ENCODE measurements at places on chromosomes 1 and 21. TPM values are rescaled to one million over a fixed set of nuclear protein-coding genes. Genes with fewer than 3 reads are reported as not detected.

- H3K27me3 ChIP-seq, result no peaks in the 10 kb centered on the region
- peak; percentile 94 for DNase-seq
- H3K4me1 ChIP-seq, result peaks cover 35% of the 10 kb centered on the region
Observed at GRCh38 chr1:205591522-205592351, 40.1 kb downstream of the ELK4 start.

- no peak overlapping the region for H3K27ac ChIP-seq
- DNase-seq, result no peak
- H3K27me3 ChIP-seq, result no peaks in the 10 kb centered on the region
- no peak overlapping the region for H3K4me3 ChIP-seq
Observed at GRCh38 chr1:96104906-96105305, 616.7 kb upstream of the PTBP2 start.

DNA sequence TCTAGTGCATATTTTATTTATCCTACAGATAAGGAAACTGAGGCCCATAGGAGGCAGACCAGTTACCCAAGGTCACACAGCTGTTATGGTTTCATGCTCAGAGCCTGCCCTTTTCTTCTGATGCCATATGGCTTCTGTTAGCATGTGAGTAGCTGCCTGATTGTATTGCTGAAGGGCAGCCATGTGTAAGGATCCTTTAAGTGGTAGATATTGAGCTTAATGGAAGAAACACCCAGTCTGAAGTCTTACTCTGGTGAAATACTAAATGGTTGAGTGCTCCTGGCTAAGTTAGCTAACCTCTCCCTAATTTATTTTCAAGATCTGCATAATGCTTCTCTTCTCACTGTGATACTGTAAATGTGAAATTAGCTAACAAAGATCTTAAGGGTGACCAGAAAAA, 30.9 kb downstream of the ADAMTS5 start:
- no peaks in the 10 kb centered on the region for H3K4me1 ChIP-seq
- H3K4me3 ChIP-seq, result no peak overlapping the region
- no peak for DNase-seq
- H3K27me3 ChIP-seq, result no peaks in the 10 kb centered on the region
- no peaks in the 10 kb centered on the region for H3K36me3 ChIP-seq
- no peak overlapping the region for H3K27ac ChIP-seq

- H3K36me3 ChIP-seq, result no peaks in the 10 kb centered on the region
- DNase-seq, result no peak
- H3K27ac ChIP-seq, result no peak overlapping the region
- H3K4me3 ChIP-seq, result no peak overlapping the region
Observed at GRCh38 chr21:41091616-41092015, 76.3 kb upstream of the BACE2 start.

DNA sequence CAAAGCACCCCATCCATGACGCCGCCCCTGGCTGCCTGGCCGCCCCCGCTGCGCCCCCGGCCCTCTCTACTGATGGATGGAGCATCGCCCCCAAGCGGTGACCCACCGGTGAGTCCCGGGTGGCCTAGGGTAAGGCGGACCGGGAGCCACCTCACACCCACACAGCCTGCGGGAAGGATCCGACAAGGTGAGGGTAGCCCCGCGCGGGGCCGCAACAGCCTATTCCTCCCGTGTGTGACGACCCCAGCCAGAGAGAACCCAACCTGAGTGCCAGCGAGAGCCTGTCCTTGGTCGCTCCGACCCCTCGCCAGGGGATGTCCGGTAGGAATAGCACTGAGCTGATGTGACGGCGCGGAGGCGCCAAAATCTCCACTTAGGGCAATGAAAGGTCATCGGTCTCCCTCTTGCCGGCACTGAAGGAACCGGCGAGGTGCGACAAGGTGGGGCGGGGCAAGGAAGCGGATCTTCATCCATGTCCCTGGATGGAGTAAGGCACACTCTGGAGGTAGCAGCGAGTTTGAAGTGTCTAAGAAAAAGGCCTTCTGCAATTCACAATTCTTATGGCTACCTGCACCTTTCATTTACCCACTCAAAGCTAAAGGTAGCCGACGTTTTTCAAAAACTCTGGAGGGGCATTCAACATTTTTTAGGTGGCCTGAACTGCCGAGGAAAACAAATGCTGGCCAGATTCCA, 19.7 kb upstream of the CHIA start:
- peaks cover 28% of the 10 kb centered on the region for H3K4me1 ChIP-seq
- DNase-seq, result peak; percentile 20
- H3K4me3 ChIP-seq, result peak overlapping the region; percentile 46
- peaks cover 29% of the 10 kb centered on the region for H3K27me3 ChIP-seq
- H3K36me3 ChIP-seq, result peaks cover 1% of the 10 kb centered on the region

DNA sequence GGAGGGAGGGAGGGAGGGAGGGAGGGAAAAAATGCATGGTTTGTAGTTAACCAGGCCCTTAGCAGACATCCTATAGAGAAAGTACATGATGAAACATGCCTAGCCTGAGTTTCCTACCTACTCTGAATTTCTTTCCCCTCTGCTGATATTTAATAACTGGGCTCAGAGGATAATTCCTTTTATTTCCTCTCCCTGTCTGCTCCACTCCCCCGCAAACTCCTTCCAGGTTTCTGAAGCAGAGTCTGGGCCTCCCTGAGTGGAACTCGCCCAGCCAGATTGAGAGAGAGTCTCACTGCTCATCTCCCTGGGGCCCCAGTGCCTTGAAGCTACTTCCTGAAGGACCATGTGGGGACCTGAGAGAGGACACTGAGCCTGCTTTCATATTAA, 111.9 kb upstream of the SLC44A3 start:
- no peaks in the 10 kb centered on the region for H3K36me3 ChIP-seq
- DNase-seq, result no peak
- H3K27ac ChIP-seq, result no peak overlapping the region
- no peak overlapping the region for H3K4me3 ChIP-seq

DNA sequence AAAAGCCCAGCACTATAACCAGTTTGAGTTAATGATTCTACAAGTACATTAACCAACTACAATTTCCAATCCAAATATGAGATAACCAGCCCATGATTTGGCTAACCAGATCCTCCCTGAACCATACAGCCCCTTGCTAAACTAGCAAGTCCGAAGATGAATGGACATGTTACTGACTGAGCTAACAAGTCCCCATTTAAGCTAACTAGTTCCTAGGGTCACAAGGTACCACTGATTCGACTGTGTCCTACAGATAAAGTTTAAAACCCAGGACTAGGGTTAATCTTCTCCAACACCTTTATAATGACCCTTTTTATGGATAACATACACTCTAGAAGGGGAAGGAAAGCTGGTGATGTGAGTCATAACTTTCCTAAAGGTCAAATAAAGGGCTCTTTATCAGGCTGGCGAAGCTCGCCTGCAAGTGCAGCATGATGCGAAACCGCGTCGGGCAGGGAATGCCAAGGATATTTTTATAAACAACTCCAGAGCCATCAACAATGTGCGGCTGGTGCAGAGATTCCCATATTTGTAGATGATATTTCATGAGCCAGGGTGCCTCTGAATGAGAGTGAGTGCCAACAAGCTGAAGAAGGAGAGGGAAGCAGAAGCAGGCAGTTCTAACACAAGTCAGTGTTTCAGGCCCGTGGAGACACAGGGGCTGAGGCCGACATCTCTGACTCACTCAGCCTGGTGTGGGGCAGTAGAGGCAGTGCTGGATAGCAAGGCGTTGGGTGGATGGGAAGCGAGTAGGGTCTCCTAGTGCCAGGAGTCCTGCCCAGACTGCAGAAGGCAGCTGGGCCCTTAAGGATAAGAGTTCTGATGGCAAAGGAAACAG, 75.6 kb upstream of the ROR1 start:
- H3K4me1 ChIP-seq, result no peaks in the 10 kb centered on the region
- no peaks in the 10 kb centered on the region for H3K36me3 ChIP-seq
- no peak overlapping the region for H3K27ac ChIP-seq
- no peak for DNase-seq
- H3K4me3 ChIP-seq, result no peak overlapping the region

DNA sequence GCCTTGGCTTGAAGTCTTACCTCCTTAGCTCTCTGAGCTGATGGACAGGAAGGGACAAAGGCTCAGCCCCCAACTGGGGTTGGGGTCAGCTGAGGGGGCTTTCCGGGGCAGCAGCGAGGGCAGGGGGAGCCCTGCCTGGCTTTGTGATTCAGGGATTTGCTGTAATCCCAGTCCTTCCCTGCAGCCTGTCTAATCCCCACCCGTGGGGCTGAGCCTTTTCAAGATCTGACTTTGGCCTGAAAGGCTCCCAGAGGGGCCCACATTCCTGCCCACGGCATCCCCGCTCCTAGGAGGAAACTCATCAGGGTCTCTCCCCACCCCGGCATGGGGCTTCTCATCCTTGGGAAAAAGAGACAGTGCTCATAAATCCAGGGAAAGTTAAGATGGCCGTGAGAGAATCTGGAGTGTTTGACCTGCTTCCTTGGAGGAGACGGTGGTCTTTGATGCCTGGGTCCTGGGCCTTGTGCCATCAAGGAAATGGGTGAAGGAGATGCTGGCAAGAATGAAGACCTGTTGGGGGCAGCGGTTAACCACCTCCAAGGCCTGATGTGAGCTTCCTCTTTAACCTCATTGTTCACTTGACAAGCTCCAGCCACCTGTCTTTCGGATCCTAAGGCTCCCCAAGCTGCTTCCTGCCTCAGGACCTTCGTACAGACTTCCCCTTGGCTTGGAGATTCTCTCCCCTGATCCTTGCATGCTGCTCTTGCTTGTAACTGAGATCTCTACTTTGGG, 83.1 kb upstream of the WNT4 start:
- H3K27ac ChIP-seq, result no peak overlapping the region
- DNase-seq, result no peak
- peaks cover 2% of the 10 kb centered on the region for H3K27me3 ChIP-seq
- no peaks in the 10 kb centered on the region for H3K4me1 ChIP-seq
- H3K36me3 ChIP-seq, result no peaks in the 10 kb centered on the region

GRCh38 chr1:61247051-61247825, 164.9 kb downstream of the NFIA start:
- no peaks in the 10 kb centered on the region for H3K4me1 ChIP-seq
- no peaks in the 10 kb centered on the region for H3K36me3 ChIP-seq
- no peak overlapping the region for H3K27ac ChIP-seq
- DNase-seq, result no peak
- no peak overlapping the region for H3K4me3 ChIP-seq
- H3K27me3 ChIP-seq, result peaks cover under 1% of the 10 kb centered on the region

DNA sequence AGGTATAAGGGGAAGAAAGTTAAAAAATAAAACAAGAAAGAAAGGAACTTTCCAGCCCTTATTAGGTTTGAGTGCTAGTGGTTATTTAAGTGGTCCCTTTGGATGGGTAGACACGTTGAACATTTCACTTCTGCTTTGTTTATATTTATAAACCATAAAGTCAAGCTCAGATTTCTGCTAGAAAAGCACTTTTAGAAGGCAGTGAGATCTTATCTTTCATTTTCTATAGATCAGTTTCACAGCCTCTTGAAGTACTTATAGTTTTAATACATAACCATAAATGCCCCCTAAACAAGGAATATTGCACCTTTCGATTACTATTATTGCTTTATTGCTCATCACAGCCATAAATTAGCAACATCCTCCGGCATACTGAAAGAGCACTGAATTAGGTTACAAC, 446.8 kb upstream of the PLXNA2 start:
- no peaks in the 10 kb centered on the region for H3K4me1 ChIP-seq
- no peaks in the 10 kb centered on the region for H3K36me3 ChIP-seq

GRCh38 chr21:45163413-45164123, 89.2 kb downstream of the ADARB1 start:
- peaks cover 3% of the 10 kb centered on the region for H3K4me1 ChIP-seq
- H3K36me3 ChIP-seq, result peaks cover 4% of the 10 kb centered on the region
- no peak overlapping the region for H3K27ac ChIP-seq

- no peak overlapping the region for H3K4me3 ChIP-seq
- no peak for DNase-seq
- H3K36me3 ChIP-seq, result no peaks in the 10 kb centered on the region
Observed at GRCh38 chr1:106217765-106218164, 838.7 kb upstream of the PRMT6 start.

DNA sequence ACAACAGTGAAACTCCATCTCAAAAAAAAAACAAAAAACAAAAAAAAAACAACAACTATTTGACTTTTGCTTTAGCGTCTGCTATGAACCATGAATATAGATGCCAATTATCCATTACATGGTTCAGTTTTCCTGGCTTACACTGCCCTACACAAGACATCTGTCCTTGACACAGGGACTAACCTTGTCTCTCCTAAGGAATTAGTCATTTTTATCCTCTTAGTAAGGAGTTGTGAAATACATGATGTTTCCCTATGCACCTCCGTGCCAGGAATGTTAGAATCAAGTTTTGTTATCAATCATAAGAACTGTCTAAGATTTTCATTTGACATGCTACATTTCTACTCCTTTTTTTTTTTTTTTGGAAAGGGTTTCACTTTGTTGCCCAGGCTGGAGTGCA, 241.8 kb downstream of the KIF26B start:
- no peak overlapping the region for H3K4me3 ChIP-seq
- no peaks in the 10 kb centered on the region for H3K4me1 ChIP-seq
- DNase-seq, result no peak
- H3K27me3 ChIP-seq, result peaks cover 1% of the 10 kb centered on the region
- no peaks in the 10 kb centered on the region for H3K36me3 ChIP-seq
- H3K27ac ChIP-seq, result no peak overlapping the region

- H3K4me3 ChIP-seq, result no peak overlapping the region
- no peaks in the 10 kb centered on the region for H3K4me1 ChIP-seq
- H3K36me3 ChIP-seq, result no peaks in the 10 kb centered on the region
- H3K27me3 ChIP-seq, result peaks cover 2% of the 10 kb centered on the region
Observed at GRCh38 chr1:7485086-7485780, 285.9 kb upstream of the VAMP3 start.

DNA sequence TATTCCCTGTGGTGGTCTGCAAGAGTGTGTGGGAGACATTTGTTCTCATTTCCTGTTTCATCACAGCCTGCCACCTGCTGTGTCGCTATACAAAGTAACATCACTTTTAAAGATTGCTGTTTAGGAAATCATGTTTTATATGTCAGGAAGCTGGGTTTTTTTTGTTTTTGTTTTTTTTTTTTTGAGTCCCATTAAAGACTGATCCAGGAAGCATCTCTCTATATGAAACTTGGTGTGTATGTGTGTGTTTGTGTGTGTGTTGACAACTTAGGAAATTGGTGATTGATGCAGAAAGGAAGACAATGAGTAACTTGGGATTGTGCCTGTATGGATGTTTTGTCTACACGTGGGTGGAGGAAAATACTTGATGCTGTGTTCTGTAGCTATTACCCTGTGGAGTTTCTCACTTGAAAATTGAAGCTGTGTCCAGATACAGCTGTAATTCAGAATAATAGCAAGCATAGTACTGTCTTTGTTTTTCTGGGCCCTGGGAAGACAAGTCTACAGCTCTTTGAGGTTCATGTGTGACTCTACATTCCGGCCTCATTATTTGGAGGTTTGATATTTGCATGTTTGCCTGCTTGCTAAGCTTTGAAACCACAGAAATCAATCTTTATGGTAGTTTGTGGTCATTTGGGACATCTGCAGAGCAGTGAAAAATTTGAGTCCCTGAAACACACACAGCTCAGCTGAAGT, 47.9 kb downstream of the LAMC1 start:
- no peak for DNase-seq
- peaks cover 3% of the 10 kb centered on the region for H3K4me1 ChIP-seq
- no peaks in the 10 kb centered on the region for H3K36me3 ChIP-seq
- no peak overlapping the region for H3K27ac ChIP-seq
- H3K4me3 ChIP-seq, result no peak overlapping the region

MFSD2A gene
- total RNA-seq, result 8.8 TPM

KIAA0040 gene
- total RNA-seq, result 26.1 TPM

FOXJ3 gene
- total RNA-seq, result 54.0 TPM
